ENCODE measurements at places on chromosomes 7 and 10.

DNA sequence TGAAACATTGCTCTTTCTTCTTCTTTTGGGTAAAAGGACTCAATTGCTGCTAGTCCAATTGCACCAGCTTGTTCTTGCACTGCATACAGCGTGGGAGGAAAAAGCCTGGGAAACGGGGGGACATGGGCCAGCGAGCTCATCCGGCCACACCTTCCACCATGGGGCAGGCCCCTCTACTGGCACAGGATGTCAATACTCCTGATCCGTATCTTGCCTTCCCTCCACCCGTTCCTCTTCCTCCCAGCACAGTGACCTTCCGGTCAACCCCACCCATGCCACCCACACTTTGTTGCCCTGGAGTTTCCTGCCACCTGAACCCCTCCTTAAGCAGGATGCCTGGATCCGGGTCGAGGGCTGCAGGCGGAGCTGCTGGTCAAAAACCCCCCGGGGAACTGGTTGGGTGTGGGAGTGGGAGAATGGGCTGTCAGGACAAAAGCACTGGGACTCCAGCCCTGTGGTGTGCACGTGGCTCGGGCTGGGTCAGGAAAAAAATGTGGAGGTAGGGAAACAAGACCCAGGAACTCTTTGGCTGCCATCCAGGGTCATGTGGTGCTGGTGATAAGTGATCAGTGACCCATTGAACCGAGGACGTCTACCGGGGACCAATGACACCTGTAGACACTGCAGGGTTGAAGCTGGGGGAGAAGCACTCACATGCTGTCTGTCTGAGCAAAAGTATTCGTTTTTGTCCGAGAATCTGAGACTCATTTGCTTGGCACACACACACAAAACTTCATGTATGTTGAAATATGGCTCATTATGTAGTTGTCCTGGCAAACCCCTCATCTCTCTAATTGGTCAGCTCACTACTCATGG lies 8.1 kb downstream of the IL2RA start:
- DNase-seq, result no peak

DNA sequence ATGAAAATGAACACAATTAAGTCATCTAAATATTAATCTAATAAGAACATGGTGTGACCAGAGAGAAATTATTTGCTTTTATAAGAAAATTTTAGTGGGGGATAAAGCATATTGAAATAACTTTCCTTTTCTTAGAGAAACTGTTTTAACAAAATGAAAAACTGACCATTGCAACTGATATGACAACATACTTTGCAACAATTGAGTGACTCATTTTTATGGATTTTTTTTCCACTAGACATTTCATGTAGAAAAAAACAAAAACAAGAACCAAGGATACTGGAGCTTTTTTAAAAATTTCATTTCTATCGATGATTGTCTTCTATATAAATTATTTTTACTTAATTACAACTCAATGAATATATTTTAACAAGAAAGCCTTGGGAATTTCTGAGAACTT lies 90.0 kb downstream of the C1GALT1 start:
- DNase-seq, result no peak

GRCh38 chr7:118054529-118054928 lies 129.4 kb upstream of the LSM8 start:
- DNase-seq, result no peak

- no peak for DNase-seq
These were observed 12.3 kb downstream of the CNPY1 start for GRCh38 chr7:155533827-155534690.

- DNase-seq, result no peak
These were observed 45.4 kb upstream of the GRID1 start for GRCh38 chr10:86411852-86412560.

DNA sequence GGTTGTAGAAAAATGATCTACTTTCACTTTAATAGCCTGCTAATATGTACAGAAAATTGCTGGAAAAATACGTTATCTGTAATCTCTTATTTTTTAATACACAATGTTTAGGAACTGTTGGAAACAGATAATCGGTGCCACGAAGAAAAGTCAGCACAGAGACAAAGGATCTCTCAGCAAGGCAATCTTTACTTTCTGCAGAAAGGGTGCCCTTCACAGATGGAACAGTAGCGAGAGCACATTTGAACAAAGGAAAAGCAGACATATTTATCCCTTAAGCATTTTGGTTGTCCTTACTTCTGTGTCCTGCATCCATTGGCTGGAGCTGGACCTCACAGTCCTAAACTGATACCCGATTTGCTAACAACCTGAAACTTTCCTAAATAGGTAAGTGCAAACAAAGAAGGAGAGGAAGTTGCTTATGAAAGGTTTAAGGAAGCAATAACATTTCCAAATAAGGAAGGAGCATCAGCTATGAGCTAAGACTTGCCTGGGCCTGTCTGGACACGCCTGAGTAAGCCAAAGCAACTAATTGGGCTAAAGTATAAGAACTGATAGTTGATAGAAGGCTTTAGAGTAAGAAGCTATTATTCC lies 640.0 kb downstream of the SH2D4B start:
- DNase-seq, result no peak

GRCh38 chr10:86075512-86075911 lies 291.1 kb downstream of the GRID1 start:
- DNase-seq, result no peak

DNA sequence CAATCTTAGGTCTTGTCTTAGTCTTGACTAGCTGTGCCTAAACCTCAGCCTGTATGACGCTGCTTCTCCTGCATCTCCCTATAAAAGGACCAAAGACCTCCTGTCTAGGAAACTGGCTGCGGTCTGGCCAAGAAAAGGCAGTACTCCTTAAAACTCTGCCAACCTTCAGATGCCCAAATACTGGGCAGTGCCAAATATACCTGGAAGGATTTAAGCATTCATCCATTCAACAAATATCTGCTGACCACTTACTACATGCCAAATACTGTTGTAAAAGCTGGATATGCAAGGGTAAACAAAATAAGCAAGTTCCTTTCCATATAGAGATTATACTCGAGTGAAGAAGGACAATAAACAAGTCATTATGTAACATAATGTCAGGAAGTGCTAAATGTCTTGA lies 135.8 kb downstream of the HBP1 start:
- no peak for DNase-seq

DNA sequence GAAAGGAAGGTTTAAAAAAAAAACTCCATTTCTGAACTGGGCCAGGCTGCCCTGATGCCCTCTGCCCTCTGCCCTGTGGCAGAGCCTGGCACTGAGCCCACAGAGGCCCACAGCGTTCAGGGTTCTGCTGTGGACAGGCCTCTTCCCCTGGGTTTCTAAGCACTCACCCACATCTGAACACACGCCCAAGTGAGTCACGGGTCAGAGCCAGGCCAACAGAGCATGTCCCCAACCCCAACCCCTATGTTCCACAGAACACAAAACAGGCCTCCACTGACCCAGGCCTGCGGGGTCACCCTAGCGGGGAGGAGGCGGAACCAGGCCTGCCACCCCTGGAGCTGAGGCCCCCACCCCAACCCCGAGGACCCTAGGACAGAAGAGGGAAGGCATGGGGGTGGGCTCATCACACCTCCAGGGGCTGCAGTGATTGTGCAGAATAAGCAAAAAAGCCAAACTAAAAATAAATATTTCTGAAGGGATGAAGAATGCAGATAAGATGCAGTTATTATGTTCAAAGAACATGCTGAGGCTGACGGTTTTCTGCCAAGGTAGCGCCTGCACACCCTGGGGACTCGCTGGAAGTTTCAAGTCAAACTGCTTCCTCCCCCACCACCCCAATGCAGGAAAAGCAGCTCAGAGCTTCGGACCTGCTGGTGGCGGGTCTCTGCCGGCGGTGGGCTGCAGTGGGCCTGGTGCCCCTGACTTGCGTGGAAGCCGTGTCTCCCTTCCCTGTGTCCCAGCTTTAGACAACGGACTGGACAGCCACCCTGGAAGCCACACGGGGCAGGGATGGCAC lies 5.4 kb downstream of the WDR86 start:
- DNase-seq, result no peak

GRCh38 chr10:48821692-48822091 lies 117.9 kb downstream of the LRRC18 start:
- no peak for DNase-seq

DNA sequence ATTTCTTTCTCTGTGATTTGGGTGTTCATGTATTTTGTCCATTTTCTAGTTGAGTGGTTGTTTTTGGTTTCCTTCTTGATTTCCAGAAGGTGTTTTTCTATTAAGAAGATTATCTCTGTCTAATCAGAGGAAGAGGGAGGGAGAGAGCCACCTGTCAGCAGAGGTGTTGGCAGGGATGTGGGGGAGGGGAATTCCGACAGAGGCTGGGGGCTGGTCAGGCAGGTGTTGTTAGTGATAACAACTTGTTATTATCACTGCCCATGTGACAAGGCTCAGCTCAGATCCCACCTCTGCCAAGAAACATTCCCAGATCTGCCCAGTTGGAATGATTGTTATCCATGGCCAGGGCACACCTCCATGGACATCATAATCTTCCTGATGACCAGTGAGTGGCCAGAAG lies 293.4 kb downstream of the GFRA1 start:
- no peak for DNase-seq

GRCh38 chr10:120251821-120252442 lies 205.1 kb upstream of the PLPP4 start:
- DNase-seq, result no peak

DNA sequence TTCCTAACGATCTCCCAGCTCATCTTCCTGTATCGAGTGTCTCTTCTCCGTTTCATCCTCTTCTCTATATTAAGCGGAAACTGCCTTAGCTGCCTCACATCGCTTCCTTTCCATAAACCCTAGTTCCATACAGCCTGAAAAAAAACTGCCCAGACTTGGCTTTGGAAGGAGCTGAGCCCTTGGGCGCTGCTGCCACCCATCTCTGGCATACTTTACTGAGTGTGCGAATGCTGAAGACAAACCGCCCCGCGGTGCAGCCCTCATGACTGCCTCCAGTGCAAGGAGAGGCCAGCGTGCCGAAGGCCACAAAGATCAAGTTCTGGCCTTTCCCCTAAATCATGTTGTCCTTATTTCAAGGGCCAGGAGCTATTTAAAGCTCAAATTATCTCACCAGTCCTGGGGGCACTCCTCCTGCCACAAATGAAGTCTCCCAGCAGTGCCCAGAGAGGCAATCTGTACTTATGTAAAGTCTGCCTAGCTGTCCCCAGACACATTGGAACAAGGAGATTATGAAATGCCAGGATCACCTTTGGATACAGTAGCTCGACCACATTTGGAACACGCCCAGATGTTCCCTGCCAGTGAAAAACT lies 25.2 kb downstream of the YWHAG start:
- no peak for DNase-seq

GRCh38 chr10:34758447-34758996 lies 56.6 kb downstream of the PARD3 start:
- DNase-seq, result no peak

- DNase-seq, result no peak
These were observed 4.3 kb downstream of the EN2 start for GRCh38 chr7:155462163-155462735.

GRCh38 chr7:119010635-119011034 lies 786.1 kb downstream of the ANKRD7 start:
- DNase-seq, result no peak

DNA sequence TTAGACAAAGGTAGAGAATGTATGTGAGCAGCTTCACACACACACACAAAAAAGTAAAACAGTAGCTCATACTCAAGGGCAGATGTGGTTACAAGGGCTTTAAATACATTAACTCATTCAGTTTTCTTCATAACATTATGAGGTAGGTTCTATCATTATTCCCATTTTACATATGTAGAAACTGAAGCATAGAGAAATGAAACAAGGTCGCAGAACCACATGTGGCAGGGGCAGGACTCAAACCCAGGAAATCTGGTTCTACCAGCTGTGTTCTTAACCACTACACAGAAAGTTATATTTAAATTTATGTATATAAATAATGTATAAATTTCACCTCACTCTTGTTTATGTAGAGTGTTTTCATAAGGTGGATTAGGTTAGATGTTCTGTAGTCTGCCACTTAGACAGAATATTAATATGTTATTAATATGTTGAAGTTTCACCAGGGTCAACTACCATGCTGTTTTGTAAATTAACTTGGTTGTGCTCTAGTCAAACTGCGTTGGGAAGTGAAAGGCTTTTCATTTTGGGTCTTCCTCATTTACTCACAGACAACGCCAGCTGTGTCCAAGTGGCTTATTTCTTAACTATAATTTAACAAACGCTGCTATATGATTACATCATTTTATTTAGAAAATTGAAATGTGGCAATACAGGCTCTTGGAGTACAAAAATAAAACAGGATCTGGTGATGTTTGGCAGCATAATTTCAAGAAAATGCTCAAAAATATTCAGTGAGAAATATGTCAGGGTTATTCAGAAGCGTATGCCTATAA lies 138.4 kb downstream of the MDFIC start:
- no peak for DNase-seq

- no peak for DNase-seq
These were observed 90.1 kb downstream of the NPSR1 start for GRCh38 chr7:34747867-34748727.

DNA sequence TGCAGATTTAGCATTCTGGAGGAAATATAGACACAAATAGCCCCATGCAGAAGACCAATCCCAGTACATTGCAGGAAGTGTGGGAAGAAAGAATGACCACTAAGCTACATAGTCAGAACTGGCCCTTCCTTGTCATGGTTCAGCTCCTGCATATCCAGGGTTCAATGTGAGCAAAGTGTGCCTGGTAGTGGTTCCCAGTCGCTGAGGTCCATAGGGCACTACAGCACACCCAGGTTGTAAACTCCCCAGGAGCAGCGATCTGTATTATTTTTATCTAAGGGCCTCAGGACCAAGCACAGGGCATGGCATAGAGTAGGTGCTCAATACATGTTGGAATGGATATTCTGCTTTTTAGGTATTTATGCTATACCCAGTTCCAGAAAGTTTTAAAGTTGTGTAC lies 114.4 kb downstream of the RTKN2 start:
- DNase-seq, result no peak

- no peak for DNase-seq
These were observed 371.1 kb downstream of the LRRTM3 start for GRCh38 chr10:67296926-67297325.

DNA sequence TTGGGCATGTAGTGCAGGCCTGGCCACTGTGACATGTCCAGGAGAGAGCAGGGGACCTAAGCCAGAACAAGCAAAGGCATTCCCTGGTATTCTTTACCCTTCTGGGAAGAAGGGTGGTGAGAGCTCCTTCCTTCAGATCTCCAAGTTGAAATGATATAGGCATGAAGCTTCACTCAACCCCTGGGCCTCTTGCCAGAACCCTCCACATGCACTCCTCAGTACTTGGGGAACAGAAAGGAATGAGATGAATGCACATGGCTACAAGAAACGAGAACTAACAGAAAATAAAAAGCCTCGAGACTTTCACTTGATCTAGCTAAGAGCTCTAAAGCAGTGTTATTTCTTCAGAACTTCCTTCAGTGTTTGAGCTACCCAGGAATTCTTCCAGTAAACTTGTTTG lies 262.2 kb downstream of the ETV1 start:
- DNase-seq, result no peak

GRCh38 chr10:308572-309085 lies 173.4 kb downstream of the ZMYND11 start:
- DNase-seq, result no peak

- DNase-seq, result peak; percentile 87
These were observed 2.0 kb upstream of the TNRC18 start for GRCh38 chr7:5425507-5426225.

- DNase-seq, result no peak
These were observed 197.9 kb downstream of the ARHGAP12 start for GRCh38 chr10:31730776-31731175.
